ENCODE measurements at places on chromosomes 6 and 20.

DNA sequence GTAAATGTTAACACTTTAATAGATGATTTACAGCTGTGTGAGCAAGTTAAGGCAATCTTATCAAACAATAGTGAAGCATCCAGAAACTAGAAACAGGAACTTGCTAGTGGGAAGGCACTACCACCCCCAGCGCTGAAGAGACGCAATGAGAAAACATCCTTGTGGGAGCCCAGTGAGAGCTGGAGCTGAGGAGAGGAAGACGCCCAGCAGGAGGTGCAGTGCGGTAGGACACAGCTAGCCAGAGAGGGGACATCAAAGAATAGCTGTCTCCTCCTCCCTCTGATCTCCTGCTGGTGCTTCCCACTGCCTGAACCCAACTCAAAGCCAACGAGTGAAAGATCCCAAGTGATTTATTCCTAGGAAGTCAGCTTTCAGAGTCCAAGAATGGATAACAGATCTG, 140.3 kb downstream of the COL12A1 start:
- DNase-seq: no peak

- DNase-seq: no peak
Observed at GRCh38 chr20:58075586-58076345, 152.7 kb downstream of the ANKRD60 start.

- no peak for DNase-seq
Observed at GRCh38 chr6:111061508-111061907, 25.8 kb upstream of the SLC16A10 start.

DNA sequence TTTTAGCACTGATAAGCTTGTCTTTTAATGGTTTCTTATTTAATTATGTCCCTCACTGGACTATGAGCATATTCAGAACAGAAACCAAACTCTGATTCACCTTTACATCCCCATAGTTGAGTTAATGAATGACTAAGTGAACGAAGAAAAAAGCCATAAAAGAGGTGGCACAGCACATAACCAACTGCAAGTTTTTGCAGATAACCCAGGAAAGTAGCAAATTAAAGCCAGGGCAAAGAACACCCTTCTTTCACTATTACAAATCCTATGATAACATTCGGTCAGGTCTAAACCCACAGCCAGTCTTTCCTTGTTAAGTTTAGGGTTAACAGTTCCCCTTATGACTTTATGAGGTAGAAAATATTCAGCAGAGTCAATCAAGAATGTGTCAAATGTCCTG, 102.7 kb downstream of the RIN2 start:
- no peak for DNase-seq

DNA sequence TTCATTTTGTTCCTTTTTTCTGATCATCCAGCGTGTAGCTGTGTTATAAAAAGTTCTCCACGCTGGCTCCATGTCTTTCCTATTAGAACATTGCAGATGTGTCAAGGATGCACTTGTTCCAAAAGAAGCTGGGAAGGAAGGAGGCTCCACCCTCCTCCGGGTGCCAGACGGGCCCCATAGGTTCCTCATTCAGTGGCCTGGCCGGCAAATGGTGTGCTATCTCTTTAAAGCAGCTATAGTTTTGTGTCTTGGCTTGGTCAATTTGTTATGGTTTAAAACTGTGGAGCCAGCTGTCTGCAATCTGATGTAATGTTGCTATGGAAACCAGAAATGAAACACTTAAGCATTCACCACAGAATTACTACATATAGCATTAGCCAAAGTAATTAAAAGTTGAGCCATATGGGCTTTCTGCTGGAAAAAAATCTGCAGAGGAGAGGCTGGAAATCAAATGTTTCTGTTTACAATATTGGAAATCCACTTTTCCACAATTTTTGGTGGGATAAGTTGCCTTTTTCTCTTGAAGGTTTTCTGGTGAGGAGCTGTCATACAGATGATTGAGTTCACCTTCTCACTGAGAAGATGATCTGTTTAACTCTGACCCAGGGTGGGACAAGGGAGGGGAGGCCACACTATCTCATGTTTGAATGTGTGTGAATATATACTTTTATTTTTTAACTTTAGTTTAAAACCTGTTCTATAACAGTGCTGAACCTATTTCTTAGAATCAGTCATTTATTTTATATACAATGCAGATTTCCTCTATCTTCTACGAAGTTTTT, 167.4 kb downstream of the SASH1 start:
- no peak for DNase-seq

GRCh38 chr6:163752446-163752845, 337.9 kb downstream of the QKI start:
- DNase-seq: no peak

All from NCI-H2081 treated with DMSO at 0.1 percent for 48 hours (cell line).